ENCODE measurements at places on chromosomes 3 and 15.

DNA sequence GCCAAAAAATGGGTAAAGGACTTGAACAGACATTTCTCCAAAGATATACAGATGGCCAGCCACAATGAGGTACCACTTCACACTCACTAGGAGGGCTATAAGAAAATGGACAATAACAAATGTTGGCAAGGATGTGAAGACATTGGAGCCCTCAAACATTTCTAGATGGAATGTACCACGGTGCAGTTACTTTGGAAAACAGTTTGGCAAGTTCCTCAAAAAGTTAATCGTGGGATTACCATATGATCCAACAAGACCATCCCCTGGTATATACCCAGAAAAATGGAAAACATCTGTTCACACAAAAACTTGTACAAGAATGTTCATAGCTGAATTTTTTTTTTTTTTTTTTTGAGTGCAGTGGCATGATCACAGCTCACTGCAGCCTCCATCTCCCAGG lies 15.9 kb upstream of the HRH1 start:
- DNase-seq = no peak

- no peak for DNase-seq
Measured at GRCh38 chr3:25036633-25037032, 391.4 kb upstream of the RARB start.

GRCh38 chr15:41967506-41968206 lies 4.7 kb downstream of the EHD4 start:
- DNase-seq = no peak

DNA sequence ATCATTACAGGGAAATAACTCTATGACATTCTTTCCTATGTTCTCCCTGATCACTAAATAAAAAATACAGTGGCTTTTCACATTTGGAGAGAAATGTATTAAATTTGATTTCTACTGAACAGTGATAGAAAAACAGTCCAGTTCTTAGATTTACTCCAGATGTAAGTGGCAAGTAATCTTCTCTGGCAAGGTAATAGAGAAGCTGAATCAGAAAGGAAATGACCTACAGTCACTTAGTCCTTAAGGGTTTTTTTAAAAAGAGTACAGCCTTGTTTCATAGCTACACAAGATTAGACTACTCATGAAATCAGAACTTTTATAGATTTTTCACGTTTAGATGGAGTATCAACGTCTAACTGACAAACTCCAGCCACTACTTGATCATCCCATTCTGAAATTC lies 236.9 kb downstream of the CADPS start:
- DNase-seq = no peak

DNA sequence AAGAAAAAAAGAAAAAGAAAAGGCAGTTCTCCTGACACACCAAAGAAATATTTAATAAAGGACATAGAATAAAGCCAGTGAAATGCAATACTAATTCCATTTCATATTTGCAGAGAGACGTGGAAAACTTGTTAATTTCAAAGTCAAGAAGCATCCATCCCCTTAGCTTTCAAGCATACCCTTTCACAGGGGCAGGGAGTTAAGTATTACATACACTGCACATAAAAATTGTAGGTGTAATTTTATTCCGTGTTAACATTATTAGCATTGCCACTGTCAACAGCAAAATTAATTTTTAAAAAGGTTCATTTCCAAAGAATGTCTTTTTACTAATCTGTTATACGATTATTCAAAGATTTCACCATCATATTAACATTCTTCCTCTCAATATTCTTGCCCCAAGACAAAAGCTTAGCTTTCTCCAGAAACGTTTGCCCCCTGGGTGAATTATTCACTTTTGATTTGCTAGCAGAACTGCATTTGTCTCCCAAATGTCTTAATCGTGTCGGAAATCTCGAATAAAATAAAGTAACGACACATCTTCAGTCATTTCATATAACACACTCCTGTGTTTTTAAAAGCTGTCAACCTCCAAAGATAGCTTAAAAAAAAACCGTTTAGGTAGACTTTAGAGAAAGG lies 517.9 kb downstream of the MECOM start:
- DNase-seq = no peak

DNA sequence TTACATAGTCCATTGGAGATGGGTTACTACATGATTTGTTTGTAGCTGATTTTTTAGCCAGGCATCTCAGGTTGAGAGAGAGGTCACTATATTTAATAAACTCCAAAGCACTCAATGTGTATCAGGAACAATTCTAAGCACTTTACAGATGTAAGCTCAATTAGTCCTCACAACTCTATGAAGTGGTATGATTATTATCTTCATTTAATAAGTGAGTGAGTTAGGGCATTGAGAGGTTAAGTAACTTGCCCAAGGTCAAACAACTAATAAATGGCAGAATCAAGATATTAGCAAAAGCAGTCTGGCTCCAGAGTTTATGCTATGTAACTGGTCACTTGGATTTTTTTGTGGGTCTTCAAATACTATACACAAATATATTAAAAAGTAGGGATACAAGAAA lies 56.3 kb upstream of the ABI3BP start:
- DNase-seq = no peak

GRCh38 chr3:107034142-107034541 lies 343.1 kb upstream of the CCDC54 start:
- no peak for DNase-seq

DNA sequence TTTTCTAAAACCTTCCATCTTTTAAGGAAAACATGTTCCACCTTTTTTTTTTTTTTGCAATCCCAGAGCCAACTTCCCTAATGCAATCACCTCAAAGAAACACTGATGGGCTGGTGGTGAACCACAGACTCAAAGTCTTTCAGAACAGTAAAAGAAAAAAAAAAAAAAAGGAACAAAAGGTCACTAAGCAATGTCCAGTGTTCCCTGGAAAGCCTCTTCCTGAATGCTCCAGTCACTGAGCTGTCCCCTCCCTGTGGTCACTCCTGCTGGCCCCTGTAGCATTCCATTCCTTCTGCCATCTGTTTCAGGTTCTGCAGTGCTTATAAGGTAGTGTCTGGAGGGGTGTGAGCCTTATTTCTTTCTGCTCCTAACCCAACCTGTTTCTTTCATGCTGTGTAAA lies 53.3 kb downstream of the AAGAB start:
- no peak for DNase-seq

- no peak for DNase-seq
Measured at GRCh38 chr3:32292085-32292796, 53.8 kb downstream of the CMTM8 start.

DNA sequence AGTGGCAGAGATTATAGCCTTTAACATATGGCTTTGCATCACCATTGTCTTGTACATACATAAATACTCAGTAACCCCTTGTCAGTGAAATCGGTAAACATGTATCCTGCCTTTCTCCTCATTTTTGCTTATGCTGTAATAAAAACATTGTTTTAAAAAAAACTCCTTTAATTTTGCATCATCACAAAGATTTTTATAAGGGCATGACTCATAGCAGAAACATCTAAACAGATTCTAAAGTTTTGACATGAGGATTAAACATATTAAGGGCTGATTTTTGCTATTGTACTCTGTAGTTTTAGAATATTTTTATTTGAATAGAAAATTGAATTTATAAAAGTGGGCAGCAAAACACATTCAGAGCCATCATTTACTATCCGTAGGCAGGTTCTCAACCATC lies 275.9 kb downstream of the ZIC4 start:
- no peak for DNase-seq

DNA sequence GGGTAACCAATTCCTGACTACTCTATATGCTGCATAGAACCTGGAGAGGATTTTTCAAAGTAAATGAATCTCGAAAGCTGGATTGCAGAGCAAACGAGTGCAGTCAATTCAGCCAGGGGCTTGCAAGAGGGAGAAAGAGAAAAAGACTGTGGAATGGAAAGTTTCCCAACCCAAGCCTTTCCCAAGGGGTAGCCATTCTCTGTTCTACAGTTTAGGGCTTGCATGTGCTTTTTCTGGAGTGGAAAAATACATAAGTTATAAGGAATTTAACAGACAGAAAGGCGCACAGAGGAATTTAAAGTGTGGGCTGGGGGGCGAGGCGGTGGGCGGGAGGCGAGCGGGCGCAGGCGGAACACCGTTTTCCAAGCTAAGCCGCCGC lies 511 bp upstream of the RARB start:
- peak; percentile 70 for DNase-seq

DNA sequence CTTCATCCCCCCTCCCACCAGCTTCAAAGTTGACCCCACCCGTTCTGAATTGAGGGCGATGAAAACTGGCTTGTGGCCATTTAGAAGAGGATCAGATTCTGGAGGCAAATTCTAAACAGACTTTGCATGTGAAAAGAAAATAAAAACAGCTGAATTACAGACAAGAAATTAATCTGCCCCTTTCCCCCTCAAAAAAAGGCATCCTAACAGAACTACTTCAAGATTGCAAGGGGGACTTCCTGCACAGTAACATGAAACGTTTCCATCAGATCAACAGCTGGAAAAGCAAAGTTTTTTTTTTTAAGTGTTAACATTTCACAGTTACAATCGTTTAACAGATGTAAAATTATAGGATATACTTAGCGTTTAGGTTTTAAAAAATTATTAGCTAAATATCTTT lies 229.3 kb downstream of the RORA start:
- peak; percentile 14 for DNase-seq

DNA sequence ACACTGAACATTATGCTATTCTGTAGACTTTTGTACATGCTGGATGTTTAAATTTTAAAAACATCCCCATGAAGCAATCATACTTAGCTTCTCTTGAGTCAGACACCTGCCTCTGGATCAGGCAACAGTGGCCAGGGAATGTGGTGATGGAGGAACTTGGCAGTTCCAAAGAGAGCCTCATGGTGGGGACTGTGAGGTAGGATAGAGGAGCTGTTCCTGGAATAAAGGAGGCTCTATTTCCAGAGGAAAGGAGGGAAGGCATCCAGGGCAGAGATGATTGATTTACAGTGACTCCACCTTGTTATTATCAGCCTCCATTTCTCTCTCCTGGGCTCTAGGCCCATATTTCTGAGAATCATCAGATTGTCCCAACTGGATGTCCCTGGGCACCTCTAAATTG lies 35.0 kb upstream of the ABHD17C start:
- no peak for DNase-seq

GRCh38 chr15:88230823-88231222 lies 25.7 kb downstream of the NTRK3 start:
- DNase-seq = no peak

GRCh38 chr15:71807691-71808091 lies 2.7 kb upstream of the NR2E3 start:
- no peak for DNase-seq

DNA sequence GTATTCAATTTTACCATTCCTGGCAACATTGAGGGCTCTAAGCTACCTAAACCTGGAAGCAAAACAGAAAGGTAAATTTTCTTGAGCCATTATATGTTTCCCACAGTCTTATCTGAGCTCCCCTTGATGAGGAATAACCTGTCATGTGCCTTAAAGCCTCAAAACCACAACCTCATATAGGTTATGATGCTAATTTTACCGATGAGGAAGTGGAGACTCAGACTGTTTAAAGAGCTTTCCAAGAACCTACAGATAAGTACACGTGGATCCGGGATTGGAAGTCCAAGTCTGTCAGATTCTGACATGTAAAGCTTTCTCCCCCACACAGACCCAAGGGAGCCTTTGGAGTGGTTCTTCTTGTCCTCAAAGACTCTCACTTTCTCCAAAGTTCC lies 140.5 kb downstream of the SEMA6D start:
- DNase-seq = no peak

- no peak for DNase-seq
Measured at GRCh38 chr3:25967385-25967784, 177.5 kb downstream of the OXSM start.

- DNase-seq = peak; percentile 69
Measured at GRCh38 chr3:150913133-150913922, 8.1 kb upstream of the MINDY4B start.

- DNase-seq = no peak
Measured at GRCh38 chr3:187352581-187353575, 15.3 kb upstream of the RTP4 start.

- no peak for DNase-seq
Measured at GRCh38 chr3:76724706-76725105, 315.2 kb upstream of the ROBO2 start.

GRCh38 chr3:143810953-143811265 lies 37.4 kb downstream of the SLC9A9 start:
- no peak for DNase-seq

DNA sequence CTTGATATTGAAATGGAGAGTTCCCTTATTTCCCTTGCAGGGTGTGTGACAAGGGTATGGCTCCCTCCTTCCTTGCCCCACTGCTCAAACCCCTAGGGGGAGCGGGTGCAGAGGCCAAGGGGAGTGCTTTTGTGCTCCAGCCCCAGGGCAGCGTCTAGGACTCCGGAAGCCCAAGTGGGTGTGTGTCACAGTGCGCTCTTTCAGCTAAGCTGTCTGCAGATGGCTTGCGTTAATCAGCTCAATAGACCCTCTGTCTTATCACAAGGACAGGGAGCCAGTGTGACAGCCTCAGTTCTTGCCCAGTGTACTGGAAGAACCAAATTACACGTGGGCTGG lies 523.6 kb upstream of the LMCD1 start:
- peak; percentile 62 for DNase-seq

- DNase-seq = no peak
Measured at GRCh38 chr3:118637846-118638245, 396.8 kb downstream of the IGSF11 start.
